ENCODE measurements at places on chromosomes 1 and 21. TPM values are rescaled to one million over a fixed set of nuclear protein-coding genes. Genes with fewer than 3 reads are reported as not detected.
A peak's percentile ranks its signal among the peaks of the same experiment; 100 is the strongest.

- H3K27me3 ChIP-seq = peaks cover 19% of the 10 kb centered on the region
- no peak overlapping the region for H3K4me3 ChIP-seq
- no peaks in the 10 kb centered on the region for H3K36me3 ChIP-seq
- H3K4me1 ChIP-seq = peaks cover 36% of the 10 kb centered on the region
Measured at GRCh38 chr1:47440599-47441081, 2.8 kb downstream of the FOXD2 start.

- H3K27ac ChIP-seq = no peak overlapping the region
- no peak for DNase-seq
- H3K27me3 ChIP-seq = peaks cover 5% of the 10 kb centered on the region
- no peaks in the 10 kb centered on the region for H3K4me1 ChIP-seq
- H3K36me3 ChIP-seq = no peaks in the 10 kb centered on the region
Measured at GRCh38 chr1:78339490-78339889, 151.3 kb upstream of the PTGFR start.

- no peak overlapping the region for H3K4me3 ChIP-seq
- DNase-seq = no peak
- no peaks in the 10 kb centered on the region for H3K4me1 ChIP-seq
- H3K36me3 ChIP-seq = no peaks in the 10 kb centered on the region
Measured at GRCh38 chr21:36928960-36929359, 37.5 kb downstream of the HLCS start.

GRCh38 chr1:37994886-37995566, 5.2 kb upstream of the SF3A3 start:
- no peak for DNase-seq
- H3K4me1 ChIP-seq = peaks cover 33% of the 10 kb centered on the region
- H3K4me3 ChIP-seq = peak overlapping the region; percentile 78
- H3K27ac ChIP-seq = peak overlapping the region; percentile 79

GRCh38 chr1:199129247-199129646, 490.4 kb downstream of the PTPRC start:
- no peaks in the 10 kb centered on the region for H3K27me3 ChIP-seq
- no peak overlapping the region for H3K4me3 ChIP-seq
- no peaks in the 10 kb centered on the region for H3K36me3 ChIP-seq
- no peak overlapping the region for H3K27ac ChIP-seq
- peaks cover 2% of the 10 kb centered on the region for H3K4me1 ChIP-seq

- H3K4me3 ChIP-seq = no peak overlapping the region
- DNase-seq = no peak
- peaks cover 83% of the 10 kb centered on the region for H3K4me1 ChIP-seq
- no peak overlapping the region for H3K27ac ChIP-seq
- H3K36me3 ChIP-seq = peaks cover 28% of the 10 kb centered on the region
- H3K27me3 ChIP-seq = peaks cover 3% of the 10 kb centered on the region
Measured at GRCh38 chr1:200369131-200369530, 40.7 kb downstream of the ZNF281 start.

- H3K27me3 ChIP-seq = no peaks in the 10 kb centered on the region
- H3K36me3 ChIP-seq = peaks cover 3% of the 10 kb centered on the region
- H3K4me1 ChIP-seq = no peaks in the 10 kb centered on the region
- no peak for DNase-seq
- no peak overlapping the region for H3K27ac ChIP-seq
- H3K4me3 ChIP-seq = no peak overlapping the region
Measured at GRCh38 chr1:239276051-239276450, 110.3 kb upstream of the CHRM3 start.

DNA sequence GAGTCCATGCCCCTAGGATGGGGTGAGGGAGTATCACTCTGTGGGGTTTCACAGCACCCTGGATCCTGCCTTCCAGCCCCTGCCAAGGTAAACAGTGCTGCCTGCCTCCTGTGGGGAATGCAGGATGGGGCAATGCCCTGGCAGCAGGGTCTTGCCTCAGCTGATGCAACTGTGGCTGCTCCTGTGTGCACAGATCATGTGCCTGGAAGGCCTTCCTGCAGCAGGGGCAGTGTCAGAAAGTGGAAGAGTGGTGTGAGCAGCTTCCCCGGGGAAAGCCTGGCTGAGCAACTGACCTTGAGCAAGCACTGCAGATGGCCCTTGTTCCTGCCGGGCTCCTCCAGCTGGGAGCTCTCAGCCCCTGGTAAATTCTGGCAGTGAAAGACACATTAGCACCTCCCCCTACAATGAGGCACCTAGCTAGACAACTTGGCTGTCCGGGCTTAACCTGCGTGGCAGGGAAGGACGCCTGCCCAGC, 9.9 kb downstream of the TOR3A start:
- H3K4me1 ChIP-seq = peaks cover 30% of the 10 kb centered on the region
- H3K4me3 ChIP-seq = no peak overlapping the region
- H3K27ac ChIP-seq = no peak overlapping the region
- DNase-seq = no peak
- H3K36me3 ChIP-seq = peaks cover 44% of the 10 kb centered on the region
- no peaks in the 10 kb centered on the region for H3K27me3 ChIP-seq

DNA sequence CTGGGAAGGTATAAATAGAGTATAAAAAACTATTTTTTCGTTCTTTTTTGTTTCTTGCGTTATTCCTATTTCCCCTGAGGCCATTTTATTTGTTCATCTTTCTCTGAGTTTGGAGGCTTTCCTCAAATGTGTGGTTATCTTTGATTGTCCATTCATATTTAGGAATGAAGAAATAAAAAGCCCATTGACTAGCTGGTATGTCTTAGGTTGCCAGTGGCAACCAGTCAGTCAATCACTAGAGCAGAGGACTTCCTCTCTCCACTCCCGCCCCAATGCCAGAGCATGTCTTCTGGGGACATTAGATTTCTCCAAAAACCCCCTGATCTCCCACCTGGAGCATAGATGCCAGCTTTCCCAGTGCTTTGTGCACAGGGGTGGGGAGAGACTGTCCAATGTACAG, 20.7 kb upstream of the FOXE3 start:
- no peak for DNase-seq
- no peak overlapping the region for H3K4me3 ChIP-seq
- H3K27ac ChIP-seq = no peak overlapping the region
- H3K4me1 ChIP-seq = no peaks in the 10 kb centered on the region

GRCh38 chr1:74343216-74343615, 108.0 kb downstream of the TNNI3K start:
- H3K4me3 ChIP-seq = no peak overlapping the region
- DNase-seq = peak; percentile 16
- no peaks in the 10 kb centered on the region for H3K36me3 ChIP-seq
- H3K27me3 ChIP-seq = no peaks in the 10 kb centered on the region

DNA sequence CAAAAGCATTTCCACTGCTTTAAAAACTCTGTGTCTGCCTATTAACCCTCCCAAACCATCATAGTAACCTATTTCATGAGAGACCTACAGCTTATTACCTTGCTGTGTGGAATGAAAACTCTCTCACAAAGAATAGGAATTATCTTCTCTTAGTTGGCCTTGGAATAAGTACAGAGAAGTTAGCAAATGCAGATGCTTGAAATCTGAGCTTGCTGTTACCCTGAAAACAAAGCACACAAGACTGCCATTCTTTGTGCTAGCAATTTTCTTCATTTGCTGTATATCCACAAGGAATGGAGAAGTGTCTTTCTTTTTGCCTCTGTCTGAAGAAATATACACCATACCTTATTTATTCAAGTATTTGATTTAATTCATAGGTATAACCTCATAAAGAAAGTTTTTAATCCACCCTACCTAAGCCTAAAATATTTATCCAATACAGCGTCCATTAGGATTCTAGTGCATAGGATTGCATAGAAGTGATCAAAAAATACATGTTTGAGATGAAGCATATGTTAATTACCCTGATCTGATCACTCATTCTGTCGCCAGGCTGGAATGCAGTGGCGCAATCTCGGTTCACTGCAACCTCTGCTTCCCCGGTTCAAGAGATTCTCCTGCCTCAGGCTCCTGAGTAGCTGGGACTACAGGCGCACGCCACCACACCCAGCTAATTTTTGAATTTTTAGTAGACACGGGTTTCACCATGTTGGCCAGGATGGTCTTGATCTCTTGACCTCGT, 451.1 kb downstream of the LTN1 start:
- H3K27ac ChIP-seq = no peak overlapping the region
- DNase-seq = no peak
- H3K27me3 ChIP-seq = no peaks in the 10 kb centered on the region
- H3K4me1 ChIP-seq = peaks cover 13% of the 10 kb centered on the region

GRCh38 chr1:27713139-27713725, 12.5 kb upstream of the FAM76A start:
- H3K27ac ChIP-seq = no peak overlapping the region
- peaks cover 6% of the 10 kb centered on the region for H3K36me3 ChIP-seq
- no peak overlapping the region for H3K4me3 ChIP-seq
- DNase-seq = no peak
- peaks cover 7% of the 10 kb centered on the region for H3K4me1 ChIP-seq

GRCh38 chr21:31201548-31201947, 142.5 kb downstream of the TIAM1 start:
- H3K27me3 ChIP-seq = no peaks in the 10 kb centered on the region
- peaks cover 3% of the 10 kb centered on the region for H3K4me1 ChIP-seq
- H3K36me3 ChIP-seq = peaks cover 3% of the 10 kb centered on the region
- H3K27ac ChIP-seq = no peak overlapping the region
- no peak overlapping the region for H3K4me3 ChIP-seq
- no peak for DNase-seq

DNA sequence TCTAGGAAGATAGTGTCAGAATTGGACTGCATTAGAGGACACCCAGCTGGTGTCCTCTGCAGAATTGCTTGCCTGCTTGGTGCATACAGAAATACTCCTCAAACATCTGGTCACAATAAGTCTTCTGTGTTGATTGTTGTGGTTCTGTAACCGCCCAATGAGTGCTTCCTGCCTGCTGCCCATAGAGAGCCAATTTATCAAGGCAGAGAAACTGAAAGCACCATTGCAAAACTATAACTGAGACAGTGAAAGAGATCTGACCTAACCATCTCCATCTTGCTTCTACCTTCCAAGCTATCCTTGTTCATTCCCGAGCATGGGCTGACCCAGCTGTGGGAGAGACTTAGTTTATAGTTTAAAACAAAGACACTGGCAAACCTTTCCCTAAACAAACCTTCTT, 462.4 kb upstream of the RGS18 start:
- no peak overlapping the region for H3K27ac ChIP-seq
- no peaks in the 10 kb centered on the region for H3K4me1 ChIP-seq
- H3K4me3 ChIP-seq = no peak overlapping the region
- H3K36me3 ChIP-seq = peaks cover 12% of the 10 kb centered on the region
- no peak for DNase-seq

DNA sequence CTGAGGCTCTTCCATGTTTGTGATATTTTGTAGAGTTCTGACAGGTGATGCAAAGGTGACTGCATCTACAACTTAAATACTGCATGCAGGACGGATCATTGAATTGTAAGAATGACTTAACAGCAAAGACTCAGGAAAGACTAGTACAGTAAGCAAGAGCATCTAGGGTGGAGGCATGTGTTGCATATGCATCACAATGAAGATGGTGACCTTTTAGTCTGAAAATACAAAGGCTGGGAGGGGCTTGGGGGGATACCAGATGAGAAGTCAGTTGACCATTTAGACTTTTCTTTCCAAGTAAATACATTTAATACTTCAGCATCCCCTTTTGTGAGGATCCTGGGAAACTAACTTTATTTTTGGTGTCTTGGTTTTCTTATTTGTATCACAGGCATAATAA, 145.5 kb downstream of the NUF2 start:
- H3K4me1 ChIP-seq = peaks cover 11% of the 10 kb centered on the region
- no peak for DNase-seq

DNA sequence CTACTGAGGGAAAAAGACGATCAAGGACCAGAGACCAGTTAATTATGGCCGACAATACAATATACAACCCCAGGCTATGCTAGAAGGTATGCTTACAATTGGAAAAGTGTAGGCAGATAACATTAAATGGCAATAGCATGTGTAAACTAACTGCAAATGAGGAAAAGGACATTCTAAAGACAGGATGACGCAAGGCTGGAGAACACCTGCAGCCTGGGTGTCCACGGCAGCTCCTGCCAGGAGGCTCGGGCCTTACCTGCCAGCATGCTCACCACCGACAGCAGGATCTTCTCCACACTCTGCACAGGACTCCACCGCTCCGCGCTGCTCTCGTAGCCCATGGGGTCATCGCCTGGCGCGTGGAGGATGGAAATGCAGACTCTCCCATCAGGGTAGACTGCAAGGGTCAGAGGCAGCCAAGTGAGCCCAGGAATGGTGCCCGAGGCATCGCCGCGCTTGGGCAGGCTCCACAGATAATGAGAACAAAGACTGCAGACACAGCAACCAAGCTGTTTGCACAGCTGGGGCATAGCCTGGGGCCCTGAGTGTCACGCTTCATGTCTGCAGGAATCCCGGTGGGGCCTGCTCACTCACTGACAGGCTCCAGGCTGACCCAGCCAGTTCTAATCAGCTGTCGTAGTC, 28.2 kb downstream of the UBE2G2 start:
- H3K4me1 ChIP-seq = peaks cover 11% of the 10 kb centered on the region
- no peak for DNase-seq
- peaks cover 66% of the 10 kb centered on the region for H3K36me3 ChIP-seq
- no peaks in the 10 kb centered on the region for H3K27me3 ChIP-seq

DNA sequence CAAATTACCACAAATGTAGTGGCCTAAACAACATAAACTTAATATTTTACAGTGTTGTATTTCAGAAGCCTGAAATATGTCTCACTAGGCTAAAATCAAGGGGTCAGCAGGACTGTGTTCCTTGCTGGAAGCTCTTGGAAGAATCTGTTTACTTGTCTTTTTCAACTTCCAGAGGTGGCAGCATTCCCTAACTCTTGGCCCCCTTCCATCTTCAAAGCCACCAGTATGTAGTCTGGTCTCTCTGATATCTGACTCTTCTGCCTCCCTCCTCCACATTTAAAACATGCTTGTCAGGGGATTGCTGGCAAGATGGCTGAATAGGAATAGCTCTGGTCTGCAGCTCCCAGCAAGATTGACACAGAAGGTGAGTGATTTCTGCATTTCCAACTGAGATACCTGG, 567.5 kb downstream of the PLA2G4A start:
- H3K4me1 ChIP-seq = peaks cover 9% of the 10 kb centered on the region
- DNase-seq = no peak
- no peak overlapping the region for H3K4me3 ChIP-seq

Gene SPATA21
- 0.07 TPM for total RNA-seq

Gene MAP3K21
- 24.0 TPM for total RNA-seq

Gene ECM1
- 0.76 TPM for total RNA-seq

Gene LRIG2
- 23.5 TPM for total RNA-seq

All from WTC11 (cell line).